Glutamatergic neuron (in vitro differentiated cells): ENCODE measurements at places on chromosomes 1 and 21. TPM values are rescaled to one million over a fixed set of nuclear protein-coding genes. Genes with fewer than 3 reads are reported as not detected.

The PLXNA2 gene
- total RNA-seq: 66.0 TPM

The TMEM52 gene
- 5.4 TPM for total RNA-seq

The CDA gene
- total RNA-seq: not detected

The DIO1 gene
- total RNA-seq: not detected

The PGLYRP4 gene
- not detected for total RNA-seq

The CLSTN1 gene
- 139 TPM for total RNA-seq

The HSD3B1 gene
- total RNA-seq: not detected

The OR2T2 gene
- not detected for total RNA-seq

The ADGRL4 gene
- not detected for total RNA-seq

The DMRTB1 gene
- total RNA-seq: not detected

The DENND1B gene
- 22.1 TPM for total RNA-seq

The OR2L5 gene
- total RNA-seq: 0.22 TPM

The SPRR3 gene
- total RNA-seq: not detected

The LCE3A gene
- total RNA-seq: not detected

The NBPF6 gene
- not detected for total RNA-seq

The ARV1 gene
- 18.3 TPM for total RNA-seq

The TNN gene
- not detected for total RNA-seq

The SLC1A7 gene
- not detected for total RNA-seq

The MFAP2 gene
- 2.1 TPM for total RNA-seq

The PCBP3 gene
- 72.7 TPM for total RNA-seq

The ZNF678 gene
- total RNA-seq: 17.5 TPM

The SH2D1B gene
- not detected for total RNA-seq

The MCOLN2 gene
- total RNA-seq: not detected

The HHIPL2 gene
- not detected for total RNA-seq

The MEX3A gene
- total RNA-seq: 114 TPM

The NID1 gene
- total RNA-seq: 1.4 TPM

The STUM gene
- 11.0 TPM for total RNA-seq

The OPTC gene
- not detected for total RNA-seq

The JAM2 gene
- 4.6 TPM for total RNA-seq

The NCMAP gene
- total RNA-seq: not detected

The NR0B2 gene
- total RNA-seq: not detected

The ERG gene
- total RNA-seq: not detected

The AKNAD1 gene
- not detected for total RNA-seq

The TMEM81 gene
- total RNA-seq: 9.3 TPM

The FAM163A gene
- total RNA-seq: not detected

The CFHR5 gene
- total RNA-seq: not detected

The PTPRF gene
- 171 TPM for total RNA-seq

The FRRS1 gene
- total RNA-seq: 1.3 TPM

The TTC34 gene
- total RNA-seq: 0.74 TPM

The STPG1 gene
- total RNA-seq: 2.4 TPM
